GM12892 (cell line): ENCODE measurements at places on chromosomes 11 and 22.

DNA sequence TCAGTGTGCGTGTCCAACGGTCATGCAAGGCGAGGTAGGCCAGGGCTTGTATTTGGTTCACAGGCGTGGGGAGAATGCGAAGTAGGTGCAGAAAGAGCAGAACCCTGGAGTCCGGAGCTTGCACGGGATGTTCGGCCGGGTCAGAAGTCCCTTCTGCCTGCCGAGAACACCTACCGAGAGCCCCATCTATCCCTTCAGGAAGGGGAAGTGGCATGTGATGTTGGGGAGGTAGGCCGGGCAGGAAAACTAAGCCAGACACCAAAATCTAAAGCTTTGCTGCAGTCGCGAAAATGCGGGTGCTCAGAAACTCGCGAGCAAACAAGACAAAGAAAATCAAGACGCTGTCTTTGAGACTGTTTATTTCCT, 435 bp upstream of the TAF6L start:
- no peak for DNase-seq

DNA sequence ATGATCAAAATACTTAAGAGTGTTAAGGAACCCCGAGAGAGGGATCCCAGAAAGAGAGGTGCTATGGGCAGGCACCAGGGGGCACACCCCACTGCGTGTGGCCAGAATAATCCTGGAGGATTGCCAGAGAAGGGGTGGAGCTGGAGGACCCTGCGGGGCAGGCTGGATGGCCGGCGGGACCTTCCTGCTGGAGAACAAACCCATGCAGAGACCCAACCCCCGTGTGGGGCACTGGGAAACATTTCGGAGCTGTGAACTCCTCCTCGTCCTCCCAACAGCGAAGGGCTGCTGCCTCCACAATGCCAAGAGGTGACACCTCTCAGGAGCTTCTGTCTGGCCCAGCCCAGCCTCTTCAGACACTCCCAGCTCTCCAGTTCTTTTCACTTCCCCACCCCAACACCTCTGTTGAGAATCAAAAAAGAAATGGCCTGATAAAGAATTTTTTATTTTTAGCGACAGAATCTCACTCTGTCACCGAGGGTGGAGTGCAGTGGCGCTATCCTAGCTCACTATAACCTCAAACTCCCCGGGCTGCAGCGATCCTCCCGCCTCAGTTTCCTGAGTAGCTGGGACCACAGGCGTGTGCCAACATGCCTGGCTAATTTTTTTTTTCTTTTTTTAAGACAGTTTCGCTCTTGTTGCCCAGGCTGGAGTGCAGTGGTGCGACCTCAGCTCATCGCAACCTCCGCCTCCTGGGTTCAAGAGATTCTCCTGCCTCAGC, 25.6 kb downstream of the RHOD start:
- DNase-seq = no peak

GRCh38 chr11:119742263-119742861, 13.4 kb upstream of the NECTIN1 start:
- no peak for DNase-seq

DNA sequence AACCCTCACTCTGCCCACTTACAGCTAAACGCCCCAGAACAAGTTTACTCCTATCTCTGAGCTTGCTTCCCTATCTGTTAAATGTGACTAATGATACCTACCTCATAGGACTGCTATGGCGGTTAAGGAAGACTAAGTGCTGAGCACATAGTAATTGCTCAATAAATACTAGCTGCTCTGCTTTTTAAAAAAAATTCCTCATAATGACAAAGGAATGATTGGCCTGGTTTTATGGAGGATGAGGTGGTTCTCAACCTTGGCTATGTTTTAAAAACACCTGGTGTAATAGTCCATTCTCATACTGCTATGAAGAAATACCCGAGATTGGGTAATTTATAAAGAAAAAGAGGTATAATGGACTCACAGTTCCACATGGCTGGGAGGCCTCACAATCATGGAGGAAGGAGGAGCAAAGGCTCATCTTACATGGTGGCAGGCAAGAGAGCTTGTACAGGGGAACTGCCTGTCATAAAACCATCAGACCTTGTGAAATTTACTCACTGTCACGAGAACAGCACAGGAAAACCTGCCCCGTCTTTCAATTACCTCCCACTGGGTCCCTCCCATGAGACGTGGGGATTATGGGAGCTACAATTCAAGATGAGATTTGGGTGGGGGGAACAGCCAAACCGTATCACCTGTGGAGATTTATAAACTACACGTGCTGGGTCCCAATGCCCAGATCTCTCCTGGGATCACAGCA, 127.2 kb upstream of the SYT13 start:
- no peak for DNase-seq

GRCh38 chr11:106625566-106625965, 392.7 kb downstream of the GUCY1A2 start:
- no peak for DNase-seq

DNA sequence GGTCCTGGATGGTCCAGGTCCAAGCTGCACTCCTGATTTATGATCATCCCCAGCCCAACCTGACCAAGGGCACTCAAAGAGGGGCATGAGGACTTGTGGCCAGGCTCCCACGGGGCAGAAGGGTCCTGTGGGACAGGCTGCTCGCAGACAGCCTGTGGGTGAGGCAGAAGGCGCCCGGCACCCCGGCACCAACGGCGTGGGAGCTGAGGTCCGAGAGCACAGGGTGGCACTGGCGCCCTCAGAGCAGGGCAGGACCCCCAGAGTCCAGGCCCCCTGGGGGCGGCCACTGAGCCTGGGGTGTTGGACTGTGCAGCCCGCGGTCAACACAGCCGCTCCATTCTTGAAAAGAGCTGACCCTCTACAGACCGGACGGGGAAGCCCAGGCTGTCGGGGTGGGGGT, 3.3 kb downstream of the IL17REL start:
- DNase-seq = no peak

GRCh38 chr22:32063701-32064100, 20.6 kb downstream of the SLC5A1 start:
- DNase-seq = no peak

- no peak for DNase-seq
Measured at GRCh38 chr11:117868815-117869561, 7.5 kb downstream of the FXYD6 start.

- DNase-seq = no peak
Measured at GRCh38 chr11:130437848-130438247, 9.4 kb upstream of the ADAMTS8 start.

DNA sequence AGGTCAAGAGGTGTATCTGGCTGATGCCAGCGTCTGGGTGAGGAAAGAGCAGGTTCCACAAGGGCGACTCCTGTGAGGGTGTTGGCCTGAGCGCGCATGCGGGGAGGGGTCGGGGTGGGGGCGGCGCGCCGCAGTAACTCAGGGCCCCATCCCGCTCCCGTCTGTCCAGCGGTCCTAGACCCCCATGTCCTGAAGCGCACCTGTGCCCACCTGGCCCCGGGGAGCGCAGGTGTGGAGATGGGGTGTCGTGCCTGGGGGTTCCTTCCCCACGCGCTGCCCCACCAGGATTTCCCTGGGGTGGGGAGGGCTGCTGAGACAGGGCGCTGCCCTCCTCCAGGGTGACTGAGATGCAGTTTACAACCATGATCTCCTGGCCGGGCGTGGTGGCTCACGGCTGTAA, 20.9 kb downstream of the RNH1 start:
- no peak for DNase-seq

DNA sequence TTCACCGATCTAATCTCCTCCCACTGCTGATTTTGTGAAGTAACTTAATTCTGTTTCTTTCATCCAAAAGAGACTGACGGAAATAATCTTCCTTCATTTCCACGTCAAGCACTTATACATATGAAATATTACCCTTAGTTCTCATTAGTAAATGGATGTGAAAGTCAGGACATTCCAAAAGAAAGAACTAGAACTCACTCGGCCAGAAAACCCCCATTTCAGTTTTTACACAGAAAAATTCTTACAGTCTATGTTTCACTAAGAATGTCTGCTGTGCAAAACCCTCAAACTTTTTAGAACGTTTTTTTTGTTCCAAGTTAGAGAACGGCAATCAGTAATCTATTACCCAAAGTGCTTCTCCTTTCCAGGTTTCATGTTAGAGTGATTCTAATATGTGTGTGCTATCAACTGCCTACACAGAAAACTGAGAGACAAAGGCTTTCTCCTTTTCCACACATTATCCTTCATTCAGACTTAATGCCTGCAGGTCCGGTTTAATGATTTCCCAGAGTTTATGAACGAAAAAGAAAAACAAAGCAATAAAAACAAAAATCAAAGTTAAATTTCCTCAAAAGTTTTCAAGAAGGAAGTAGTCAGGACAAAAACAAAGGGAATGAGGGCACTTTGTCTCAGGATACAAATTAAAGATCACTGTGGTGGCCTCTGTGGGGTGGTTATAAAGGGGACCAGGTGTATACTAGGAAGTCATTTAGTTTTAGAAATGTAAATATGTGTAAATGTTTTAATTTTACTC, 11.3 kb upstream of the SESN3 start:
- no peak for DNase-seq

- no peak for DNase-seq
Measured at GRCh38 chr11:44032299-44033085, 15.3 kb upstream of the ACCSL start.

- no peak for DNase-seq
Measured at GRCh38 chr11:75568616-75569219, 6.7 kb downstream of the SERPINH1 start.

DNA sequence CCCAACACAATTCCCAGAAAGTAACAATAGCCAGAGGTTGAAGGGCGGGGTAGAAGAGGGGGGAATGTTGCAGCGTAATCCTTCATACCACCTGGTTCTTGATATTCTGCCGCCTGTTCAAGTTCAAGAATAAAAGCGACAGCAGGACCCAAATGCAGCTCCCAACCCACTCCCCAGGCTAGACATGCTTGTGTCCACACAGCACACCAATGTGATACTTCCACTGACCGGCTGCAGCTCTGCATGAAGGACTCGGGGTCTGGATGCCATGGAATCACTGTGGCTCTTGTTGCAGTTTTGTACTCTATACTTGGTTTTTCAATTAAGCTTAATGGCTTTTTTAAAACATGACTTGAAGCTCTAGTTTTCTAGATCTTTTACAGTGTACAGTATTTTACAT, 6.5 kb downstream of the SRPRA start:
- DNase-seq = no peak

- no peak for DNase-seq
Measured at GRCh38 chr11:19846654-19847305, 134.1 kb downstream of the NAV2 start.

GRCh38 chr11:99406345-99406744, 385.6 kb downstream of the CNTN5 start:
- no peak for DNase-seq

GRCh38 chr22:20864186-20864908, 5.5 kb downstream of the SNAP29 start:
- no peak for DNase-seq

- no peak for DNase-seq
Measured at GRCh38 chr11:90639461-90639993, 416.7 kb upstream of the CHORDC1 start.

DNA sequence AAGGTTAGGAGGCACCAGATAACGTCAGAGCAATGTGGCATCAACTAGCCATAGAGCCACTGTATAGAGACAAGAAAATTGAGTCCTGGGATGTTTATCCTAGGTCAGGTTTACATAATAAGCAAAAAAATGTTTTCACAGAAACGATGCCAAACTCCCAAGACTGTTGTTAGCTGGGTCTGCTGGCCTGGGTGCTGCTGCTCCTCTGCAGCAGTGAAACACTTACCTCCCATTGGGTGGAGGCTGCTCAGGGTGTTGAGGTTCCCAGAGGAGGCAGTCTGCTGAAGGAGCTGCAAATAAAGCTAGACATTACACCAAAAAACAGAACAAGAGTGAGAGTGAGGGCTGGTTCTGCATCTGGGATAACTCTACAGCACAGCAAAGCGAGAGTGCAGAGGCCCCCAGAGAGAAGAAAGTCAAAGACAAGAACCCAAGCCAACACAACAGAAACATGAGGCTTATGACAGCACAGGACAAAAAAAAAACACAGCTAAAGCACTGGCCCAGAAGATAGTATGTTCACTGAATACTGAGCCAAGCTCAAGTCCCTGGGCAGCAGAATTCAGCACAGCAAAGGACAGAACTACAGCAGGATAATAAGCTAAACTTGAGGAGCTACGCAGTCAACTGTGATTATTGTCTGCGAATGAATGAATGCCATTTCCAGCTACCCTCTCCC, 29.9 kb upstream of the RAPSN start:
- no peak for DNase-seq

GRCh38 chr11:125233736-125234275, 69.3 kb downstream of the PKNOX2 start:
- no peak for DNase-seq

DNA sequence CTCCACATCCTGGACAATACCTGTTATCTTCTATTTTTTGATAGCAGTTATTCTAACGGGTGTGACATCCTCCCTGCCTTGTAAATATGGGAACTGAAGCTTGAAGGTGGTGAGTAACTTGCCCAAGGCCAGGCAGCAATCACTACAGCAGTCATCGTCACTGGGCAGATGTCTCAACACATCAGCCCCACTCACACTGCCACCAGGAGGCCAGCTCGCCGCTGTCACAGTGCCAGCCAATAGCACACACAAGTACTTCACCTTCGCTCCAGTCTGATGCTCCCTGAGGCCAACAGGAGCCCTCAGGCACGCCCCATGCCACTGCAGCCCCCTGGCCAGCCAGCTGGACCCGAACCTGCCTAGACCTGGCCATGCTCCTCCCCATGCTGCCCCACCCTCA, 4.9 kb upstream of the TTLL1 start:
- no peak for DNase-seq

DNA sequence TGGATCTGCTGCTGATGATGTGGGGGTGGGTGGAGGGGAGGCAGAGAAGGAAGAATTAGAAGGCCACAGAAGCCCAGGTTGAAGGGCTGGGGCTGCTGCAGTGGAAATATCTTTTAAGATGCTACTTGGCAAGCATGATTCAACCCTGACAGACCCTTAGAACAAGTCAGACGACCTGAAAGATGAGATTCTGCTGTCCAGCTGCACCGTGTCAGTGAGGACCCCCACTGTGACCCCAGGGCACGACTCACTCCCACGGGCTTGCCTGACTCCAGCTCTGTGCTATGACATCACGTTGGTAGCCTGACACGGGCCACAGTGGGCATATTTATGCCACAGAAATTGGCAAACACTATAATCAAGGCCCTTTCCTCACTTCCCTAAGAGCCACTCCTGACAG, 36.0 kb downstream of the LRFN4 start:
- no peak for DNase-seq

- DNase-seq = no peak
Measured at GRCh38 chr11:123483058-123483457, 53.0 kb downstream of the GRAMD1B start.

GRCh38 chr11:17343257-17343656, 8.3 kb upstream of the NCR3LG1 start:
- no peak for DNase-seq

DNA sequence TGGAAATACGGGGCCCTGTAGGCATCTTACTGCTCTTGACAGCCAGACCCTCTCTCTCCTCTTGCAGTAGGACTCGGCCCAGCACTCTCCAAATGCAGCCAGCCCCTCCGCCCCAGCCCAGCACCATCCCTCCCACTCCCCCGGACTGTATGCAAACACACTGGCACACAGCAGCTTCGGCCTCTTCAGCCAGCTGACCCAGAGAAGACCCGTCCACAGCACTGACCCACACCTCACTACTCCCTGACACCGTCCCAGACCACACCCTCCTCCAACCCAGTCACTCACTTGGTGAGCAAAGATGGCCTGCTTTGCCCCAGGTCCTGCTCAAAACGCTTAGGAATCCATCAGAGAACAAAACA, 164.6 kb downstream of the IGLL1 start:
- no peak for DNase-seq
